ENCODE measurements at places on chromosomes 16 and 17.

DNA sequence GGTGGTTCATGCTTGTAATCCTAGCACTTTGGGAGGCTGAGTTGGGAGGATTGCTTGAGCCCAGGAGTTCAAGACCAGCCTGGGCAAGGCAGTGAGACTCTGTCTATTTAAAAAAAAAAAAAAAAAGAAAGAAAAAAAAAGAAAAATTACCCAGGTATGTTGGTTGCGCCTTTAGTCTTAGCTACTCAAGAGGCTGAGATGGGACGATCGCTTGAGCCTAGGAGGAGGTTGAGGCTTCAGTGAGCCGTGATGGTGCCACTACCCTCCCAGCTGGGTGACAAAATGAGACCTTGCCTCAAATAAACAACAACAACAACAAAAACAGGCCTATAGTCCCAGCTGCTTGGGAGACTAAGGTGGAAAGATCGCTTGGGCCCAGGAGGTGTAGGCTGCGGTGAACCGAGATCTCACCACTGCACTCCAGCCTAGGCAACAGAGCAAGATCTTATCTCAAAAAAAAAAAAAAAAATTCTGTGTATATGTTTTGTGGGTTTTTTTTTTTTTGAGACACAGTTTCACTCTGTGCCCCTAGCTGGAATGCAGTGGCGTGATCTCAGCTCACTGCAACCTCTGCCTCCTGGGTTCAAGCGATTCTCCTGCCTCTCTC lies 12.5 kb upstream of the ANKRD40CL start:
- no peak for DNase-seq

- no peak for DNase-seq
These were observed 6.8 kb downstream of the CBX4 start for GRCh38 chr17:79832218-79833109.

GRCh38 chr17:81015136-81015535 lies 19.8 kb upstream of the BAIAP2 start:
- DNase-seq, result no peak

DNA sequence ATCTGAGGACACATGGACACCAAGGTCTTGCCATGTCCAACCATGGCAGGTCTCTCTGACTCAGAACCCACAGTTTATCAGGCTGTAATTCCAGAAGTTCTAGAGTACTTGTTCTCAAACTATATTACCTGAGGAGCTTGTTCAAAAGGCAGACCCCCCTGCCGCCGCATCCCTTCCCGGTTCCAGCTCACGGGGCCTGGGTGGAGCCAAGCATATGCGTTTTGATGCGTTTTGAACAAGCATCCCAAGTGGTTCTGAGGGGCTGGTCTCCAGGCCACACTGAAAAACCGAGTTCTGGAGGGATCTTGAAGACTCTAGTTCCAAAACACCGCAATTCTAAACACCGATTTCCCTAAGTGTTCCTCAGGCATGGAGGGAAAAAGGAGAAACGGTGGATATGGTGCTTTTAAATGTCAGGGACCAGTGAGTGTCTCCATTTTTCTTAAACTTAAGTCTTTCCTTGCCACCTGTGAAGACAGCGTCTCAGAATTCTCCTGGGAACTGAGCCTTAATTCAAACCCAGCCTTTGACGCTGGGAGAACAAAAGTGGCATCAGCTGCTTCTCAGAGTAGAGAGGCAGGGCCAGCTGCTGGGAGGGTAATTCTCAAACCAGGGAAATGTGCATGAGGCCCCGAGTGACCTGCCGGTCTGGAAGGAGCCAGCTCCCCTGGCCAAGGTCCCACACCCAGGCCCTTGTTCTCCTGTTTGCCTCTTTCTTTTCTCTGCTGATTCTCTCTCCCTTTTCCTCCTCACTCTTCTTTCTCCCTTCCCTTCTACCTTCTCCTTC lies 84.4 kb upstream of the PLCG2 start:
- no peak for DNase-seq

GRCh38 chr16:368388-369158 lies 1.8 kb downstream of the MRPL28 start:
- no peak for DNase-seq

DNA sequence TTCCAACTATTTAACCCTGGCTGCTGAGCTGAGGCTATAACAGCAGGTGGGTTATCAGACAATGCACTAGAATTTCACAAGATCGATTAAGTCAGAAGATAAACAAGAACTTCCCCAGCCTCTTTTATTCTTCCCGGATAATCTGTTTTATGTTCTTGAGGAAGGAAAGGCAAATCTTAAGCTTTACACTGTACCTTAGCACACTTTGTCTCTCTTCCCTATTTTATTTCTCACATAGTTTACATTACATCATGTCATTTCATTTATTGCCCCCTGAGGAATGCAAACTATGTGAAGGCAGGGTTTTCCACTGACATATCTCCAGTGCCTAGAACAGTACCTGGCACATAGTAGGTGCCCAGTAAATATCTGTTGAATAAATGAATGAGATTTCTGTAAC lies 139.6 kb downstream of the SKAP1 start:
- no peak for DNase-seq

DNA sequence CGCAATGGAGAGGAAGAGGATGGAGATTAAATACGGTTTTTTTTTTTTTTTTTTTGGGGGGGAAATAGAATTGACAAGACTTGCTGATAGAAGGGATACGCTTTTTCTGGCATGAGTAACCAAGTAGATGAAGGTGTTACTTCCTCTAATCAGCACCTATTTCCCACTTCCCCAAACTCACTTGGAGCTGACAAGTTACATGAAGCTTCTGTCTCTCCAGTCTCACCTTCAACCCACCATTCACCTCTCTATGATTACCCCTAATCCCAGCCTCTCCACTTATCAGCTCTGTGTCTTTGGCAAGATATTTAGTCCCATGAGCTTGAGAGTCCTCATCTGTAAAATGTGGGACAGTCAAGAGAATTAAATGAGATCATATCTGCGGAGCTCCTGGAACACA lies 185.9 kb upstream of the HS3ST3A1 start:
- no peak for DNase-seq

GRCh38 chr16:81283044-81283443 lies 31.7 kb upstream of the GAN start:
- no peak for DNase-seq

- no peak for DNase-seq
These were observed 9.1 kb downstream of the NLE1 start for GRCh38 chr17:35132816-35133550.

GRCh38 chr16:48907906-48908634 lies 298.1 kb upstream of the N4BP1 start:
- DNase-seq, result no peak

GRCh38 chr17:67050471-67051154 lies 6.3 kb downstream of the CACNG1 start:
- no peak for DNase-seq

DNA sequence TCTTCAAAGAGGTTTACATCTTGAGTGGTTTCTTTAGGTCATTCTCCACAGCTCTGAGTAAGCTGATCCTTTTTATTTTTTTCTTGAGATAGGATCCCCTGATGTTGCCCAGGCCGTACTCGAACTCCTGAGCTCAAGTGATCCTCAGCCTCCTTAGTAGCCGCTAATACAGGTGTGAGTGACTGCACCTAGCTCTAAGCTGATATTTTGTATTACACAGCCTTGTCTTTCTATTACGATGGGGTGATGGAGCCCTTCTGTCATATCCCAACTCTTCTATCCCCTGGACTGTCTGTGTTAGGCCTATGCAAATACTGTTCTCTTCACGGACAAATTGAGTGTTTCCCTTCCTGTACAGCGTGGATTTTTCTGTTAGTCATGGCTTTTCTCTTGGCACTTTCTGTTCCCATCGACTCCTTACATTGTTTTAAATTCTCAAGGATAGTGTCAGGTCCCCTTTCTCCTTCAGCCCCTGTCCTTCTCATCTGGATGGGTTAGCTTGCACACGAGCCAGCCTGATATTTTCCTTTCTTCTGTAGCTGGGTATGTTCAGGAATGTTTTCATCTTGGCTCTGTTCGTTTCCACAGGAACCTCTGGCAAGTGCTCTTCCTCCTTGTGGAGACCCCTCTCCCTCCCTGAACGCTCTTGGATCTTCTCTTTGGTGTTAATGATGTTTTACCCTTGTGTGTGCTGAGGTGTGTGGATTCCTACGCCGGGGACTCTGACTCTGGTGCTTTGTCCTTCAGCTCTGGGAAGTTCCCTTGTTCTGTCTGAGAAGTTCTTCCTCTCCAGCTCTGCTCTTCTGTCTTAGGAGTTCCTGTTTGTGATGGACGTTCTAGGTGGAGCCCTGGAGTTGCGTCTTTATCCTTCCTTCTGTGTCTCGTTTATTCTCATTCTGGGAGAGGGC lies 2.3 kb downstream of the BANP start:
- DNase-seq, result no peak

GRCh38 chr16:29651774-29652349 lies 11.2 kb upstream of the SPN start:
- no peak for DNase-seq

DNA sequence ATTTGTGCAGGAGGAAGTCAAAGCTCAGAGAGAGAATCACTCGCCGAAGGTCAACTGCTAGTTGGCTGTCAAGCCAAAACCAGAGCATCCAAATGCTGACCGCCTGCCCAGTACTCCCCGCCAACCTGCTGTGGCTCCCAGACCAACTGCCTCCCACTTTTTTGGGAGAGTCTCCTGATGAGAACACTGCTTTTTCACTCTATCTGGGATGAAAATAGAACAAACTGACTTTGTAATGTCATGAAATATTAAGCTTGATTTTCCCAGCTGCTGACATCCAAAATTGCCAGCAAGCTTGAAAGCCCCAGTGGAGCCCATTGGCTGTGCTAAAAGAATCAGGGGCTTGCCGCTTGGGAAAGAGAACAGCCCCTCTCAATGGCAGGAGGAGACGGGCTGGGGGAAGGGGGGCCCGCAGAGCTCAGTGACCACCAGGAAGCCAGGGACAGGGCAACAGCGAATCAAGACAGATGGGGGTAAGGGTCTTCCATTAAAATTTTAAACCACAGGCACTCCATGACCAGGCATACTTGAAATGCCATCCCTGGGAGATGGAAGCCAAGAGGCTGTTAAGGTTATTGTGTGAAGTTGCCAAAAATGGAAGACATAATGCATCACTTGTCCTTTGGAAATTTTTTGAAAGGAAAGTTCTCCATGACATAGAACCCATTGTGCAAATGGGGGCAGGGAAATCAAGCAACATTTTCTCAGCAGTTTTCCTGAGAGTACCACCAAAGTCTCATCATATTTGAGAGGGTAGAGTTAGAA lies 125.7 kb upstream of the CDH5 start:
- no peak for DNase-seq

Data from non-pigmented ciliary epithelial cell (primary cell).